A673 (cell line): ENCODE measurements at places on chromosomes 4 and X. TPM values are rescaled to one million over a fixed set of nuclear protein-coding genes. Genes with fewer than 3 reads are reported as not detected.

SOD3 gene
- total RNA-seq, result not detected in 2 replicates

GRIA3 gene
- total RNA-seq, result not detected in 2 replicates

RASL11B gene
- total RNA-seq, result 0.67 and 0.90 TPM in 2 replicates

FMR1NB gene
- not detected in 2 replicates for total RNA-seq

MAGEE2 gene
- total RNA-seq, result not detected in 2 replicates

PPP1R3F gene
- 11.4 and 12.3 TPM in 2 replicates for total RNA-seq

GALNT7 gene
- 89.7 and 90.7 TPM in 2 replicates for total RNA-seq

FGF2 gene
- total RNA-seq, result 13.0 and 15.8 TPM in 2 replicates

DNA sequence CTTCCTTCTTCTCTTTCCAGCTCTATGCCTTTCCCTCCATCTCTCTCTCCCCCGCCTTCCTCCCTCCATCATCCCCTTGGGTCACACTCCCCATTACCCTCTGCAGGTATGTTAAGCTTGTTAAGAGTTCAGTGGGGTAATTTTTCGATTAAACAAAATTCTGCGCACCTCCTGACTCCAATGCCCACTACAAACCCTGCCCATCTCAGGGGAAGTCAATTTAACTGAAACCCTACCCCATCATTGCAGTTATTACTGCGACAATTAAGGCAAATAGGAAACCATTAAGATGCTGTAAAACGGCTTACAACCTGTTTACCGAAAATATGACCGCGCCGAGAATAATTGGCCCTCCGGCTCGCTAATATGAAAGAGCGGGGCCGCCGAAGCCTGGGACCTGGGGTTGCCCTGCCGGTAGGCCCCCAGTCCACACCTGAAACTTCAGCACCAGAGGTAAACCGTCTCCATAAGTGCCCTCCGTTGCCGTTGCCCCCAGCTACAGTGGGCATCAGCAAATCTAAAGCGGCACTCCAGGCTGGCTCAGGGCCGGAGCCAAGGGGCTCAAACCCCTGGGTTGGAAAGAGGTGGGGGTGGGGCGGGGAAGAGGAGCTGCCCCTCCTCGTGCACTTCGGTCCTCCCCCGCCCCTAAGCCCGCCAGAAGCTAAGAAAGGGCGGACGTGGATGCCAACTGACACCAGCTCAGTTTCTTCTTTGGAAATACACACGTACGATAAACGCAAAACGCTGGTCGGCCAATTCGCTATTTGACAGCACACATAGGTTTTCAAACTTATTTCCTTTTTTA lies 4.8 kb downstream of the ARX start:
- H3K4me3 ChIP-seq, result peak overlapping the region; percentile 44
- H3K27me3 ChIP-seq, result no peaks in the 10 kb centered on the region
- no peak overlapping the region for H3K27ac ChIP-seq
- no peak for DNase-seq
- H3K4me1 ChIP-seq, result peaks cover 10% of the 10 kb centered on the region
- H3K36me3 ChIP-seq, result peaks cover 31% of the 10 kb centered on the region

- no peak overlapping the region for H3K4me3 ChIP-seq
- no peaks in the 10 kb centered on the region for H3K27me3 ChIP-seq
- no peak for DNase-seq
- H3K36me3 ChIP-seq, result no peaks in the 10 kb centered on the region
- H3K27ac ChIP-seq, result no peak overlapping the region
Measured at GRCh38 chr4:126298271-126298670, 983.5 kb downstream of the FAT4 start.

GRCh38 chrX:71543316-71543715 lies 10.4 kb downstream of the OGT start:
- H3K27me3 ChIP-seq, result no peaks in the 10 kb centered on the region
- H3K36me3 ChIP-seq, result peaks cover 50% of the 10 kb centered on the region
- H3K4me1 ChIP-seq, result peaks cover 18% of the 10 kb centered on the region
- no peak overlapping the region for H3K4me3 ChIP-seq

- no peaks in the 10 kb centered on the region for H3K27me3 ChIP-seq
- no peaks in the 10 kb centered on the region for H3K4me1 ChIP-seq
- H3K36me3 ChIP-seq, result no peaks in the 10 kb centered on the region
- no peak overlapping the region for H3K4me3 ChIP-seq
Measured at GRCh38 chrX:41308884-41309647, 24.9 kb upstream of the DDX3X start.

DNA sequence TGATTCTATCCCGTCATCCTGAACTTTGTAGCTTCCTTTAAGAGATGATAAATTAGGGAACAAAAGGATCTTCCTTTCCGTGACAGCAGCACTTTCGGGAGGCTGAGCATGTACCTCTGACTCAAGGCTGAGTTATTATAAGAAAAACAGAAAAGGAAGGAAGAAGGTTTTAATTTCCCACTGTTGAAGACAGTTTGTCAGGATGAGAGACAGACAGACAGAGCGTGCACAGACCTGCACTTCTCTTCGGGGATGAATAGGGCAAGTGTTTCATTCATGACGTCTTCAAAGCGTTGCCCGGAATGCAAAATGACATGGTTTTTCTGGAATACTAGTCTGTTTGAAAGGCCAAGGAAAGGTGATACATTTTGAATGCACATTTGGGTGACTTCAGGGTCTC lies 405.3 kb upstream of the FAT1 start:
- no peak for DNase-seq
- H3K4me3 ChIP-seq, result no peak overlapping the region
- no peak overlapping the region for H3K27ac ChIP-seq
- peaks cover 54% of the 10 kb centered on the region for H3K27me3 ChIP-seq
- no peaks in the 10 kb centered on the region for H3K36me3 ChIP-seq

GRCh38 chr4:36285784-36286480 lies 4.5 kb downstream of the DTHD1 start:
- no peak overlapping the region for H3K4me3 ChIP-seq
- no peak overlapping the region for H3K27ac ChIP-seq
- H3K27me3 ChIP-seq, result no peaks in the 10 kb centered on the region
- no peaks in the 10 kb centered on the region for H3K4me1 ChIP-seq
- no peaks in the 10 kb centered on the region for H3K36me3 ChIP-seq
- no peak for DNase-seq

- no peaks in the 10 kb centered on the region for H3K27me3 ChIP-seq
- no peaks in the 10 kb centered on the region for H3K36me3 ChIP-seq
- DNase-seq, result no peak
- no peak overlapping the region for H3K4me3 ChIP-seq
- H3K27ac ChIP-seq, result no peak overlapping the region
- H3K4me1 ChIP-seq, result no peaks in the 10 kb centered on the region
Measured at GRCh38 chr4:24273136-24273535, 311.2 kb downstream of the DHX15 start.

DNA sequence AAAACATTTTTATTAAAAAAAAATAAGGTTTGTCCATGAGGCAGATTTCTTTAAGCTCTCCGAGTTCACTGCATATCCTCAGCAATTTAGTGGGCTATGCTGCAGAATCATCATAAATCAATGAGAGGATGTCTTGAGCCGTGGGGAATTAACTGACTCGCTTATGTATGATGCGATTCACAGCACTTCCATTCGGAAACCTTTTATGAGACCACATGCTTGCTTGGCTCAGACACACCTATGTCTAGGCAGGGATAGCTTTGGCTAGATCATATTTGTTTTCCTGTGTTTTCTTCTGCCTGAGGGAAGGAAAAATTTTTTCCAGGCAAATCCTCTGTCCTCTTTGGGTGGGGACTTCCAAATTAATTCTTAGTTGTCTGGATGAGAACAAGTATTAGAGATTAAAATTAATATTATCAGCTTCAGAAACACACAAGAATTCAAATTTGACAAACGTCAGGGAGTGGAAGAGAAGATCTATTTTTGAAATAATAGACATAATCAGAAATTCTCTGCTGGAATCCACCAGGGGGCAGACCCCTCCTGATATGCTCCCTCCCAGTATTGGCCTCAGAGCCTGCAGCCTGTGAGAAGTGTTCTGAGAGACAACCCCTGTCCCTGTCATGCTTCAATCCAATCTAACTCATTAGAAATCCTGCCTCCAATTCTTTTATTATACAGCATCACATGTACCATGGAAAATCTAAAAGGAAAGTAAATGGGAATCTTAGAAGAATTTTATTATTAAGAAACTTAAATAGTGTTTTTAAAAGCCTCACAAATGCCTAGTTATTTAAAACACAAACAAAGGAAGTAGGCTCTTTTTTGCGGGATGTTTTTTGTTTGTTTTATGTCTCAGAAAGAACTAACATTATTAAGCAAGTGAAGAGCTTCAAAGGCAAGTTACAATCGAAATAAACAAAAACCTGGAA lies 345.1 kb upstream of the TACR3 start:
- no peaks in the 10 kb centered on the region for H3K27me3 ChIP-seq
- H3K4me1 ChIP-seq, result no peaks in the 10 kb centered on the region
- H3K27ac ChIP-seq, result no peak overlapping the region
- peak; percentile 64 for DNase-seq

DNA sequence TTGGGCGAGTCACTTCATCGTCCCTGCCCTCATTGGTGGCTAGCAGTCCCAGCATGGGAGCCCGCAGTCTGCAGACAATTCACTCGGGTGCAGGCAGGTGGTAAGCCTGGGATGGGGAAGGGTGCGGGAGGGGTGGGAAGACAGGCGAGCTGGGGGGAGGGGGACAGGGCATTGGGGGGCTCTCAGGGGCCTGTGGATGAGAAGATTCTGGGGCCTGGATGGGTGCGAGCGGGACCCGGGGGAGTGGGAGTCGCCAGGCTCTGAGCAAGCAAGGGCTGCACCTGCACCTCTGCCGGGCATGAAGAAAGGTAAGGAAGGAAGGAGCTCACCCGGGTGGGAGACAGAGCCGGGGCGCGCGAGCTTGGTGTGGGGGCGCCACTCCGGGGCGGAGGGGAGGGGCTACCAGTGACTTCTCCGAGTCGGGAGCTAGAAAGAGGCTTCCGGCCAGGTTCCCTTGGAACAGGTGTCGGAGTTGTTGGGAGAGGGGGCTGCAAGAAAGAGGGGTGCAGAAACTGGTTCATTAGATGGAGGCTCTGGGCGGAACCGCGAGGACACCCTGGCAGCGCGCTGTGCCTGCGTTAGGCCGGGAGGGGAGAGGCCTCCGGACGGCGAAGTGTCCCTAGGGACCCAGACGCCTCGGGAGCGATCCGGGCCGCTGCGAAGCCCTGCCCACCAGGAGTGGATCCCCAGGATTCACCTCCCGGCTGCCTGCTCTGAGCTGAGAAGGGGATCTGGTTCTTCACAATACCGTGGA lies 103.4 kb upstream of the PDLIM3 start:
- no peak for DNase-seq
- H3K4me3 ChIP-seq, result no peak overlapping the region
- H3K27ac ChIP-seq, result no peak overlapping the region
- H3K27me3 ChIP-seq, result peaks cover under 1% of the 10 kb centered on the region
- no peaks in the 10 kb centered on the region for H3K36me3 ChIP-seq

DNA sequence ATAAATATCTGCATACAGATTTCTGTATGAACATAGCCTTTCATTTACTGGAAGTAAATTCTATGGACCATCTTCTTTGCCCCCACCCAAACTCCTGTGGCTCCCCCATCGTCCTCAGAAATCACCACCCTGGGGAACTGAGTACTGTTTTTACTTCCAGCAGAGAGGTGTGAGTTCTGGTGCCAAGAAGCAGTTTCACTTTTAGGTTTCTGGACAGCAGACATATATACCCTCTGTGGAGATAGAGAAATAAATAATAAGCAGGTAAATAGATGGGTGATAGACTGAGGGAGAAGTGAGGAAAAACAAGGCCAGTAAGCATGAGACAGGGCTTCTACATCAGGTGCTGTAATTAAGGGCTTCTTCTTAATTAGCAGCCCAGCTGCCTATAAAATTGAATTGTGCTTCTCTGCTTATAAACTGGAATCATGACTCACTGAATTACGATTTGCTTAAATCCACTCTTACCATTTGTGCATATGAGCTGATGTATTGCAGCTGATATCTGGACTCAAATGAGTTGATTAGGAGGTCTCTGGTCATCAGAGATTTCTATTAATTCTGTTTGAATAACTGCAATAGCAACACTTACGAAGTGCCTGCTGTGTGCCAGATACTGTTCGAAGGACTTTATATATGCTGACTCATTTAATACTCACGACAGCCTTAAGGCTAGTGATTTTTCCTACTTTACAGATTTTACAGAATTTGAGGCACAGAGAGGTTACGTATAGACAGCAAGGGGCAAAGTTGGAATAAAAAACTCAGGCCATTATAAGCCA lies 60.8 kb upstream of the DHX15 start:
- no peak overlapping the region for H3K27ac ChIP-seq
- no peak for DNase-seq
- H3K36me3 ChIP-seq, result no peaks in the 10 kb centered on the region
- H3K4me1 ChIP-seq, result no peaks in the 10 kb centered on the region
- no peak overlapping the region for H3K4me3 ChIP-seq
- H3K27me3 ChIP-seq, result no peaks in the 10 kb centered on the region

GRCh38 chr4:33961761-33962160 lies 2282.6 kb downstream of the ARAP2 start:
- no peaks in the 10 kb centered on the region for H3K4me1 ChIP-seq
- no peak overlapping the region for H3K4me3 ChIP-seq

DNA sequence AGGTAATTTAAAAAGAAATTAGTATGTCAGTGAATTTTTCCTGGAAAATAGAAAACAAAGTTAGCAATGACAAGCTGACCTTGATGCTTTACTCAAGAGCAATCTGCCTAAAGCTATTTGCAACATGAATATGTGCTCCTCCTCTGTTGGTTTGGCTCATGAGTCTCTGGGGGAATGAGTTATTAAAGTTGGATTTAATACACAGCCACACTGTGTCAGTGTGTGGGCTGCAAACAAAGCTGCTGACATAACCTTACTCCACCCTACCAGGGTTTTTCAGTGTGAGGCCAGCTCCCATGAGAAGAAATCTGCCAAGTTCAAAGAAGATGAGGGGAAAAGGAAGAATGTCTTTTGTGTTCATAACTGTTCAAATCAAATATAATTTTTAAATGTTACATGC lies 280.5 kb downstream of the TLL1 start:
- no peaks in the 10 kb centered on the region for H3K36me3 ChIP-seq
- H3K4me3 ChIP-seq, result no peak overlapping the region
- H3K27ac ChIP-seq, result no peak overlapping the region
- H3K27me3 ChIP-seq, result no peaks in the 10 kb centered on the region
- no peaks in the 10 kb centered on the region for H3K4me1 ChIP-seq

DNA sequence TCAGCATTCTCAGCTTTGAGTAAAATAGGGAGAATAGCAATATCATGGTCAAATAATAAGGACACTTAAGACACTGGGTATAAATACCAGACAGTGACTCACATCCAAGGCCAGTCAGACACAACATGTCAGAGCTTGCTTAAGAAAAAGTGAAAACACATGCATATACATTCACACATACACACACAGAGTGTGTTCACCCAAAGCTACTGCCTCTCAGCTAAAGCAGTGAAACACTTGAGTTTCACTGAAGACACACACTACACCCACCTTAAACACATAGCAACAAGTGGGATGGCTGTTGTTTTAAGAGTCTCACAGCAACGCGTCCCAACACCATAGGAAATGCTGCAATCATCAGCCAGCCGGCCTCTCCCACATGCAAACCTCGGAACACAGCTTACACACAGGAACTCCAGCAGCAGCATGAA lies 14.4 kb downstream of the SHROOM4 start:
- no peak for DNase-seq
- no peaks in the 10 kb centered on the region for H3K4me1 ChIP-seq
- no peak overlapping the region for H3K4me3 ChIP-seq
- no peaks in the 10 kb centered on the region for H3K36me3 ChIP-seq

GRCh38 chr4:1666391-1666790 lies 17.7 kb downstream of the FAM53A start:
- H3K4me1 ChIP-seq, result no peaks in the 10 kb centered on the region
- no peak overlapping the region for H3K4me3 ChIP-seq
- DNase-seq, result no peak
- H3K36me3 ChIP-seq, result no peaks in the 10 kb centered on the region
